NCI-H82 (cell line): ENCODE measurements at places on chromosomes 3 and 15.

GRCh38 chr3:194885766-194886165 lies 200.1 kb downstream of the FAM43A start:
- no peak for DNase-seq

DNA sequence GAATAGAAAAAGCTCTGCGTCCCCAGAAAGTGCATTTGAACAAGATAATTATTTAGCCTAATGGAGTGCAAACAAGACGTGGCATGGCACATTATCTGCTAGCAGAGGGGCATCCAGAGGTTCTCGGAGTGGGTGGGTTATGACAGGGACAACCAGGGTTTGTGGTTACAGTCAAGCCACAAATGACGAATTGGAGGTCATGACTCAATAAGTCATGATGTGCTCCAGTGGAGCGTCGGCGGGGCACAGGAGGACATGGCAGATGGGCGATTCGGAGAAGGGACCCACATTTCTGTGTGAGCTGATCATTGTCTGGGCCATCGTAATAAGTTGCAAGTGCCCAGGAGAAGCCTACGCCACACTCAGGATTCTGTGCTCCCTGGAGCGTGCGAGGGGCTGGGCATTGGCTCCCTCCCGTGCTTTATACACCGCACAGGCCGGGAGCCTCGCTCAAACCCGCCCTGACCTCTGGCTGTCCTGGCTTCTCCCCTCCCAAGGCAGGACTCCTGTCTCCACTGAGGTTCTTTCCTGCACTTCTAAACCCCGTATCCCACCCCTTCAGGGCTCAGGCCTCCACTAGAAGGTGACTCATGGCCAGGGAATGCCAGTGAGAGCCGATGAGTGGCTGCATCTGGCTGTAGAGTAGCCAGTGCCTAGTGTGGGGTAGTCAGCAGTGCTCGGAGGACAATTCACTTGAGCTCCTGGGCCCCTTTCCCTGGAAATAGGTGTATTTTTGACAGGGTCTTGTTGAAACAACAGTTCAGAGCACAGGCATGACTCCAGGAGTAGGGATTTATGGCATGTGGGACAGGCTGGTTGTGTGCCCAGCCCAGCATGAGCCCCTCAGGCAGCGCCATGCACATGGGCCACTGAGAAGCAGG lies 67.4 kb downstream of the GRIP2 start:
- no peak for DNase-seq

DNA sequence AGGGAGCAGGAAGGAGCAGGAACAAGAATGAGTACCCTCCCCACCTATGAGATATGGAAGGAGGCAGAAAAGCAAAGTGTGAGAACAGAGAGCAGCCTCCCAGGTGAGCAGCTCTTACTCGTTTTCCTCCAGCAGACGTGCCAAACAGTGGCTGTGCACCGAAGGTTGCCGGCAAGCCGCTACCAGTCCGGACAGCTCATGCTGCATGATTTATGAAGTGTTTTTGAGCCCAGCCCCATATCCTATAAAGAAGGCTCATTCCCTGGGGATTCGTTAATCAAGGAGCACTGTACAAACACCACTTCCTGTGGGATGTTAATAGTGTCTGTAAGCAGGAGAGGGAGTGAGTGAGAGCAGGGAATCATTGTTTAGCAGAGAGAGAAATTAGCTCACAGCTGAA lies 118.3 kb upstream of the FOXB1 start:
- DNase-seq, result peak; percentile 98

GRCh38 chr3:143578810-143579435 lies 269.3 kb downstream of the SLC9A9 start:
- no peak for DNase-seq

- DNase-seq, result peak; percentile 23
These were observed 13.5 kb upstream of the GRAMD1C start for GRCh38 chr3:113825090-113825489.
